ENCODE measurements at places on chromosomes 1 and 21.

- DNase-seq, result no peak
These were observed 61.1 kb upstream of the PDE9A start for GRCh38 chr21:42592156-42592820.

- DNase-seq, result no peak
These were observed 31.5 kb downstream of the LYST start for GRCh38 chr1:235835226-235835625.

DNA sequence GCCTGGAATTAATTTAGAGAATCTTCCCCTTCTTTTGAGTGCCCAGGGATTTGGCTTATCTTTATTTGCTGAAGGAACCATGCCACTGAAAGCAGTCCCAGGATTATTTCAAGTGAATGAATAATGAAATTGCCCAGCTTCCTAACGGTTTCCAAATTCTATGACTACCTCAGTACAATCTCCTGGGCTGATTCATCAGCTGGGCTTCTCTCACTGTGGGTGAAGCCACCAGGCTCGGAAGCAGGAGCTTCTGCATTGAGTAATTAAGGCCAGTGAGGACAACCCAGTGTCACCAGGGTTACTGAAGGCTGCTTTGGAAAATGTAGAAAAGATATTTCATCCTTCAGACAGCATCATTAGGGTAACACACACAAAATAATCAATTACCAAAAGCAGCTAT lies 169.8 kb downstream of the DAB1 start:
- DNase-seq, result no peak

GRCh38 chr1:71521655-71522264 lies 440.9 kb upstream of the ZRANB2 start:
- DNase-seq, result peak; percentile 8

GRCh38 chr1:51285055-51285454 lies 45.3 kb downstream of the TTC39A start:
- no peak for DNase-seq

DNA sequence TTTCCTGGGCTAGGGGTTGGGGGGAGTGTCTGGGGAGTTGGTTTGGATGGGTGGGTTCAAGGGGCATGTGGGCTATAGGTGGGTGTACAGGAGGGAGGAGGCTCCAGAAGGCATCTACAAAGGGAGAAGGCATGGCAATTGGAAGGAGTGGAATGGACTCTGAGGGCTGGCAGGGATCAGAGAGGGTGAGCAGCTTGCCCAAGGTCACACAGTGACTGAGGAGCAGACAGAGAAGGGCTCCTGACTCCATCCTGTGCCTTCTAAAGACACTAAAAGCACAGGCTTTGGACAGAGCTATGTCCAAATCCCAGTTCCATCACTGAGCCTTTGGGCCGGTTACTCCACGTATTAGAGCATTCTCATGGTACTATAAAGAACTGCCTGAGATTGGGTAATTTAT lies 151.8 kb downstream of the PTPRU start:
- DNase-seq, result no peak

DNA sequence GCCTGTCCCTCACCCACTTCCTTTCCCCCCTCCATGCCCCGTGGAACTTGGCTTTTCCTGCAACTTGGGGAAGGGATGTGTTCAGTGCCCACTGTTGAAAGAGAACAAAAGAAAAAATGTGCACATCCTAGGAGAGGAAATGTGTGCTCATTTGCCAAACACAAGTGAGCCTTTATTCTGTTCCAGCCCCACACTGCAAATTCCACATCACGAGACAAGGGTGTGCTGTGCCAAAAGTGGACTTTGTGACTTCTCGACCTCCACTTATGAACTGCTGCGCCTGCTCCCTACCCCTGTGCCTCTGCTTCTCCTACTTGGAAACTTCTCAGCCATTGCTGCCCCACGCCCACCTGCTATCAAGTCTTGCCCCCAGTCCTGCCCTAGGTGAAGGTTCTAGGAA lies 97.0 kb upstream of the GRIK3 start:
- DNase-seq, result no peak

- DNase-seq, result no peak
These were observed 233.9 kb downstream of the MRPL39 start for GRCh38 chr21:25373126-25374082.

GRCh38 chr1:184909019-184909418 lies 65.3 kb downstream of the NIBAN1 start:
- no peak for DNase-seq

GRCh38 chr1:116127848-116128540 lies 16.8 kb downstream of the MAB21L3 start:
- no peak for DNase-seq

DNA sequence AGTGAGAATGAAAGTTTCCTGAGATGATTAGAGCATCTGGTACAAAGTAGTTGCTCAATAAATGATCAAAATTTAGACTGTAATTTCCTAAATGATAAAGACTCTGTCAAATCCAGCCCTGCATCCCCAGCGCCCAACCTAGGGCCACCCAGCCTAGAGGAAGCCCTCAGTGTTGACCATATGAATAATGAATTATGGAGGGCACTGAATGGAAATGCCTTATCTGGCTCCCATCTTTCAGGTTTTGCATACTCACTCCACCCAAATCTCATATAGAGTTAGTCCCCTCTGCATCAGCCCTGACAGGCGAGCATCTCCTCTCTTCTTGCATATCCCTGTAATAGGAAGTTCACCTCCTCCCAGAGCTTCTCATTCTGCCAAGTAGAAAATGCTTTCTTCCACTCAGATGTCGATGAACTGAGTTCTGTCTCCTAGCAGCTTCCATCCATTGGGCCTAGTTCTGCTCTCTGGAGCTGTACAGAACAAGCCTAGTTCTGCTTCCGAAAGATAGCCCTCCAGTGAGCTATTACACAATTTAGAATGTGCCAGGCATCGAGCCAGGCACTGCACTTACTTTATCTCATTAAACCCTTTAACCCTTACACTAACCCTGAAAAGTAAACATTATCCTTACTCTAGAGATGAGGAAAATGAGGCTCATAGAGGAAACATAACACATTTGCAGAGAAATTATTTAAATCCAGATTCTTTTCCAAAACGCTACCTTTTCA lies 20.9 kb downstream of the COA7 start:
- no peak for DNase-seq

GRCh38 chr1:27951396-27951795 lies 8.4 kb upstream of the XKR8 start:
- no peak for DNase-seq

- DNase-seq, result no peak
These were observed 8.4 kb upstream of the GNG4 start for GRCh38 chr1:235657747-235658526.

DNA sequence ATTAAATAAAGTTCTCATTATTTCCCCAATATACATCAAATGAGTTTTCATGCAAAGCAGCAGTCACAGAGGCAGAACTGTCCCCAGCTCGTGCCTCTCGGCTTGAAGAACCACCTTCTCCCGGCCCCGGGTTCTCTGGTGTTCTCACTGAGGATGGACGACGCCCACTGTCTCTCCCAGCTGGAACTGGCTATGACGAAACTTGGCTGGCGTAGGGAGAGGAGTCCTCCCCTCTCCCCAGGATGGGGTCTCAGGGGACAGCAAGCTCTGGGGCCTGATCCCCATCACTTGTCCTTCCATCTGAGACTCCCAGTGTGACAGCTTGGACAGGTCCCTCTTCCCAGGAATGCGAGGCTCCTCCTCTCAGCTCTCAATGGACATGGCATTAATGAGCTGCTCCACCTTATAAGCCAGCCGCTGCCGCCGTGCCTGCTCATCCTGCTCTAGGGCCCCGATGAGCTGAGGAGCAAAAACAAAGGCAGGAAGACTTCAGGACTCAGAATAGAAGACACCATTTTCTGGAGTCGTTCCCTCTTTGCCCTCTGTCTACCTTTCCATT lies 116.0 kb upstream of the CD34 start:
- no peak for DNase-seq

DNA sequence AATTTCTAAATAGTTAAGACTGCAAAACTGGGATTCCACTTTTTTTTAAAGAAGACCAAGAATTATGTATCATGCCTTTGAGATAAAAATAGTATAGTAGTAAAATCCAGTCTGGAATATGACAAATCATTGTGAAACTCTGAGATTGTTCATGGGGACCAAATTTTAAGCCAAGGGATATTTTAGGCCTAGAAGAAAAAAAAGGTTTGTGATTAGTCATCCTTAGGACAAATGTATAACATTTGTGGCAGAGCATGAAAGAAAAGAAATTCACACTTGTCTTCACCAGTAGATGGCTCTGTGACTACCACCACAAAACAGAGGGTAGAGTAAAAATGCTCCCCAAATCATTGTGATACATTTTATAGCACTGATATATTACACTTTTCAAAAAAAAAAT lies 226.1 kb downstream of the KCTD3 start:
- peak; percentile 20 for DNase-seq

DNA sequence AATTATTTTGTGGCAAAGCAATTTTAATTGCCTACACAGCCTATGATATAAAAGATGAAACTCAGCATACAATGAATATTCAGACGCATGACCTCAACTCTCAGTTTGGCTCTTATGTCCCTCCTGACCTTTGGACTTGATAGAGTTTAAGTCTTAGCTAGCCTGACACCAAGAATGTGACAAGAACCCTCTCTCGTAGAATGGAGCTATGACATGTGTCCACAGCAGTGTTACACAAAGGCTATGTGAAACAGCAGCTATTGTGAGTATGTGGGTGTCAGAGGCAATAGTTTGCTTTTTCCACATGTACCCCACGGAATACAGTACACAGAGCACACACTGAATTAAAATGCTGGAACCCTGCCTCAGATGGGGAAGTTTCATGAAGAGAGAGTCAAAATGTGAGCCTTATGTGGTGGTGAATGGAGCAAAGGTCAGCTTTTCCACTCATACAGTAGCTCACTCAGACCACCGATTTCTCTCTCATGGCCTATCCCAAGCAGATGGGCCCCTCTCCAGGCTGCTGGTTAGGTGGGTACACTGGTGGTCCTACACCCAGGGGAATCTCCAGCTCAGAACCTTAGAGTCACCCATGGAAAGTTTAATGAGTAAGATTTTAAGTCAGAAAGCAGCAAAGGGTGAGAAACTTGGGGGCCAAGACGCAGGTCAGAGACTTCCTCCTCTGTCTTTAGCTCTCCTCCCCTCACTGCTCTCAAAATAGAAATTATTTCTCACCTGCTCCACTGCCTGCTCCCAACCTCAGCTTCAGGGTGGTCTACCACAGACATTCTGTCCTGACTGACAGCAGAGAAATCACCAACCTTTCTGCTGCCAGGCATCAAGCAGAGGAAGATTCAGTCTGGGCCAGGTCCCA lies 10.1 kb upstream of the XCL2 start:
- DNase-seq, result no peak

DNA sequence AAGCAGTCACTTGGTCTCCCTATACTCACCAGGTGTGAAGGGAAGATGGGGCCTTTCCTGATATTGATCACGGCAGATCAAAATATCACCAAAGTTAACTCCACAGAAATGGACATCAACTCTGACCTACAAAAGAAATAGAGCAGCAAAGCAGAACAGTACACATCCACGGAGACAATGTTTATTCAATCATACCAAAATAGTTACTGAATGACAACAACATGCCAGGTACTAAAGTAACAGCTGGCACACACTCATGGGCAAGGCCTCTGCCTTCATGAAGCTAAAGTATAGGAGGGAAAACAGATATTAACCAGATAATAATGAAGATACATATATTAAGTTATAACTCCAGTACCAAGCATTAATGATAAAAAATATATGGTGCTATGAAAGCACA lies 59.2 kb upstream of the RASAL2 start:
- DNase-seq, result no peak

GRCh38 chr1:16298653-16299052 lies 53.6 kb downstream of the FBXO42 start:
- DNase-seq, result no peak

GRCh38 chr1:247085310-247085709 lies 6.7 kb upstream of the ZNF670 start:
- no peak for DNase-seq

DNA sequence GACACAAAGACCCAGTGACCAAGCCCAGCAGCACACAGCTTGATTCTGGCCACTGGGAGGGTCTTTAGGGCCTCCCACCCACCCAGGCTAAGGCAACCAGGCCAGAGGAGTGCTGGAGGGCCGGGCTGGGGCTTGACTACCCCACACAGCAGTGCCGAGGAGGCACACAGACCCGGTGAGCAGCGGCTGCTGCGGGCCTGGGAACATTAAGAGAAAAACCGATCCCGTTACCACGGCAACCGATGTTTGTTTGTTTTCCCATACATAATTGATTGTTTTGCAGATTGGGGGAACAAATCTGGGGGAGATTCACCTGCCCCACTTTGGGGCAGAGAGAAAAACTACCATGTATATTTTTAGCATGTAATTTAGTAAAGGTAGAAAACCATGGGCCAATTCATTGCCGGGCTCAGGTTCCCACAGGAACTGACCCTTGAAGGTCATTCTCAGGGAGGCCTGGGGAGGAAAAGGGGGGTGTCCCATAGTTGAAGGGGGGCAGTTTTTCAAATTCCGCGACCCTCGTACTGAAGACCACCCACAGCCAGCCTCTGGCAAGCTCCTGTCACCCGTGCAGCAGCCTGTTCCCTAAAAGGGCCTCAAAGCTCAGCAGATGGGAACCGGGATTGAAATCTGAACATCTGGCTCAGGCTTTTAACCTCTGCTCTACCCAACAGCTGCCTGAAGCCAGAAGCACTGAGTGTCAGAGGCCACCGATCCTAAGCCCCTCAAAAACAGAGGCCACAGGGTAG lies 35.3 kb downstream of the CHD5 start:
- no peak for DNase-seq

DNA sequence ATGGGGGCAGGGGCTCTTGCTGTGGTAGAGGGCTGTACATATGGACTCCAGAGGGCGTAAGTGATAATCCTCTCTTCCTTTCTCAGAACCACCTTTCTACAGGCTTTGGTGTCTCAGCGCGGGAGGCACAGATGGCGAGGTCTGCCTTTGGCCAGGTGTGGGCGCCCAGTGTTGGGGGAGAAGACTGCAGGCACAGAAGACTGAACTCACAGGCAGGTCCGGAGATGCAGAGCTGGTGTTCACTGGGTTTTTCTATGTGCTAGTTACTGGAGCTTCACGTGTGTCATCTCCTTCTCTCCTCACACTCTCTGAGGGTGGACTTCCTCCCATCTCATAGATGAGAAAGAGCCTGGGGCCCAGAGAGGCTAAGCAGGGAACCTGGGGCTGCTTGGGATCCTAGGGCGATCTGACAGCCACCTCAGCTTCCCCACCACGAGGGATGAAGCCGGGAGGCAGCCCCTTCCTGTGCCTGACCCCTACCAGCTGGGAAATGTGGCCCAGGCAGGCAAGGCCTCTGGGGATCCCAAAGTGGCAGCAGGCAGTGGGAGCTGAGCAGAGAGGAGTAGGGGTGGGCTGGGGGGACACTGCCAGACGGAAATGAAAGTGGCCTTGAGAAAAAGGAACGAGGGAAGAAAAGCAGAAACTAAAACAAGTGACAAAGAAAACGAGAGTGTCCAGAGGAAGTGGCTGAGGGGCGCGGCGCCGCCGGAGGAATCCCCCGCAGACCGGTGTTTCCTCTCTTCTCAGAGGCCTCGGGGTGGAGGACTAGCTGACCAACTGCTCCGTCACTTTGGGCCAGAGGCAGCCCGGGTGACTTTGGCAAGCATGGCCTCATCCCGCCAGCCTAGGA lies 191.6 kb downstream of the HIVEP3 start:
- no peak for DNase-seq

GRCh38 chr21:33984021-33984481 lies 68.4 kb upstream of the ATP5PO start:
- no peak for DNase-seq

GRCh38 chr1:65440915-65441314 lies 20.4 kb downstream of the LEPR start:
- no peak for DNase-seq

- DNase-seq, result no peak
These were observed 4.7 kb upstream of the ECE1 start for GRCh38 chr1:21295002-21295401.
